Neural progenitor cell (in vitro differentiated cells): ENCODE measurements at places on chromosomes 2 and 18.

DNA sequence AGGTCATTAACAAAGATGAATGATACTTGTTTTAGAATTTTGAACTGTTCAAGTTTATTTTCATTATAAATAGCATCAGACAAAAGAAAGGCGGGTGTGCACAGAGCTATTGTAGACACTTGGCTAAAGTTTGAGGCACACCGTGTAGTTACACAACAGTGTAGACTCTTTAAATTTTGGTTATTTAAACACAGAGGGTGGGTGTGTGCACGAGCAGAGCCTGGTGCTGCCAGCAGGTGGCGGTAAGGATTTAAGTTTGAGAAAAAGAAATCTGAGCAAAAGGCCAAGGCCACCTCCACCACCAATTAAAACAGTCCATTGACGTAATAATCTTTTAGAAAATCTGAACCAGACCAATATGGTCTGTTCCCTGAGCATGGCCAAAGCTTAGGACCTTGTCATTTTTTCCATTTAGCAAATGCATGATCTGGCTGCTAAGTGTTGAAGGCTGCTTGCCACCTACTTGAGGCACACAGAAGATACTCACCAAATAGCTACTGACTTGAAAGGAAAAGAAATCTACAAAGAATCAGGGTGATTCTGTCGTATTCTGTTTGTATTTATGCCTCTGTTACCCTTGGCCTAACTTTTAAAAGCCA lies 14.3 kb downstream of the COPS7B start:
- DNase-seq = peak; percentile 58

DNA sequence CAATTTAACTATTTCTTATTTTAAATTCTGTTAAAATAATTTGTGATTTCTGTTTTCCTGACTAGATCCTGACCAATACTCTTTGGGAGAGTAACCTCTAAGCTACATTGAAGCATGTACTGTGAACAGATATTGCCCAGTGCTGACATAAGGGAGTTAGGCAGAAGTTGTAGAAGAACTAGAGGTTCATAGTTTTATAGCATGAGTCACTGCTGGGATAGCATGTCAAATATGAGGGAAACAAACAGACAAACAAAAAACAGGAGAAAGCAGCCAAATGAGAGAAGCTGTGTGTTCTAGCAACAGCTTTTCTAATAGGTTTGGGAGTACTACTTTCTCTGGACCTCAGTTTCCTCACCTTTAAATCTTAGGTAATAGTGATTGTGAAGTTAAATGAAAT lies 72.4 kb downstream of the CERS6 start:
- no peak for DNase-seq

- DNase-seq = no peak
Measured at GRCh38 chr2:194205568-194206227, 1451.3 kb upstream of the SLC39A10 start.

DNA sequence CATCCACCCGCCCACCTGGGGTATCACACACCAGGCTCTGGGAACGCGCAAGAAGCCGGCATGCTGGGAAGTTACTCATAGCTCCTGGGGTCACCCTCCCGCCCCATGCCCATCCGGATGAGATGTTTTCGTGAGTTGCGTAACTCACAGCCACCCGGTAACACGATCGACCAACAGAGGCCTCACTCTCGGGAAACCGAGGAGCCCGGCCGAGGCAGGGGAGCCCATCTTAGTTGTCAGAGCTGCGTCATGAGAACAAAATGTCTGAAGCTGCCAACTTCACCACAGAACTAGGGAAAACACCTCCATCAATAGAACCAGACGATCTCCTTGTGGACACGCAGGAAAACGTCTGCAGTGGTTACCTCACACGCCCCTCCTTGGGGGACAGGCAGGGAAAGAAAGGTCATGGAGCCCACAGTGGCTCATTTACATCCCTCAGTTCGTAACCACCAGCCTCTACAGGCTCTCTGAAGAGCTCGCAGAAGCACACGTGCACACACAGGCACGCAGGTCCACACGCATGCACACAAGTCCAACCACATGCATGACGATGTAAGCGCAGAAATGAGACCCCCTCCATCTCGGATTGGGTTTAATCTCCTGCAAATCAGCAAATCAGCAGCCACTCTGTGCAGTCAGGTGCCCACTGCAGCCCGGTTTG lies 26.2 kb downstream of the ADI1 start:
- DNase-seq = no peak

GRCh38 chr2:10347562-10347948 lies 44.9 kb downstream of the HPCAL1 start:
- no peak for DNase-seq

- DNase-seq = no peak
Measured at GRCh38 chr2:39703181-39703872, 37.6 kb downstream of the TMEM178A start.

DNA sequence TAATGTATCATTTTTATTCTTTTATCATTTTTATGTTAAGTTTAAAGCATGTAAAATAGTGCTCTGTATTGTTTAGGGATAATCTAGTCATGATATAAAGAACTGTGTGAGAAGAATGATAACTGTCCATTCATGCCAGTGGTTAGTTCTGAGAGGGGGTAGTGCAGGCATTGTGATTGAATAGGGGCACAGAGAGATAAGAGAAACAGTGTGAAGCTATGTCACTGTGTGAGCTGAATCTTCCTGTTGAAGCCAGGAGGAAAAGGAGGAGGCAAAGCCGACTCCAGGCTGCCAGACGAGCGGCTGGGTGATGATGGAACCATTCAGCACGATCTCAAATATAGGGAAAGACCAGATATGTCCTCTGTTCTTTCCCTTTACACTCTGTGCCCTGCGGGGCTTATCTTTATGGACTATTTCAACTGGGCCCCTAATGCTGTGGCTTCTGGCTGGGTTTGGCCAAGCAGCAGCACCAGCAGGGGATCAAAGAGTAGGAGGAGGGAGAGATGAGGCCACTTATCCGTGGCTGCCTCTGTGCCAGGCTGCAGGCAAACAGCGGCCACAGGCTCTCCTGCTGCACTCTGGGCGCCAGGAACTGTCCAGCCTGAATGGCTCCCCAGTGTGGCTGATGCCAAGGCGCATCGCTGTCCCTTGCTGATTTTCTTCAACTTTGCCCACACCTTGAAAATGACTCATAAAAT lies 128.0 kb downstream of the SPP2 start:
- peak; percentile 33 for DNase-seq

DNA sequence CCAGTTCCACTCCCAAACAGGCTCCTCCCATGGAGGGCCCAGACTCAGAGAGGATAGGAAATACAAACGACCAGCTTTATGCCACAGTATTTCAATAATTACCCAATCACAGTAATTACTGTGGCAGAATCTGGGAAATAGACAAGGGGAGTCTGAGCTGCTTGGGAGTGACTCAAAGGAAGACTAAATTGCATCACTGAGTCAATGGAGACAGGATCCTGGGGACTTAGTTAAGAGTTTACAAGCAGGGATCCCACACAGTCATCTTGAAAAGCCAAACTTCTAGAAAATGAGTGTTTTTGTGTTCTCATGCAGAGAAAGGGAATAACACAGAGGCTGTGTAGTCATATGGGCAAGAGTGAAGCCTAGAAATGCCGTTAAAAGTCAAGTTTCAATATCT lies 1142.1 kb downstream of the CNTNAP5 start:
- DNase-seq = no peak

- no peak for DNase-seq
Measured at GRCh38 chr2:15498554-15498953, 62.6 kb downstream of the NBAS start.

DNA sequence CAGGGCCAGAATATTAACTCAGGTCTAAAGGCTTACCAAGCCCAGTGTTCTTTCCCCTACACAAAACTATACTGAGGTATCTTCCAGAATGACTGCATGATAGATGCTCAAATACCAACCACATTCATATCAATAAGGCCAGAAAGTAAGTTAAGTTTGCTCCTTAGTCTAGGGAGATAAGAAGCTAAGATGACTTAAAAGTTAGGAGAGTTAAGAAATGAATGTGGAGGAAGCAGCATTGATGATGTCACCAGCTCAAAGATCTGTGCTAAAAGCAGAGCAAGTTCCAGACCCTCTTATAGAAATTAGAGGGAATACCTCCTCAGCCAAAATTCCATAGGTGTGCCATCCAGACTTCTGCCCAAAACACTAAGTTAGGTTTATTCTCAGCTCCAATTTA lies 6.1 kb downstream of the PPP4R1 start:
- DNase-seq = no peak
